HCEC 1CT (cell line): ENCODE measurements at places on chromosomes 1 and 21.
A peak's percentile ranks its signal among the peaks of the same experiment; 100 is the strongest.

GRCh38 chr1:202159534-202160371 lies 649 bp downstream of the PTPN7 start:
- DNase-seq, result no peak

DNA sequence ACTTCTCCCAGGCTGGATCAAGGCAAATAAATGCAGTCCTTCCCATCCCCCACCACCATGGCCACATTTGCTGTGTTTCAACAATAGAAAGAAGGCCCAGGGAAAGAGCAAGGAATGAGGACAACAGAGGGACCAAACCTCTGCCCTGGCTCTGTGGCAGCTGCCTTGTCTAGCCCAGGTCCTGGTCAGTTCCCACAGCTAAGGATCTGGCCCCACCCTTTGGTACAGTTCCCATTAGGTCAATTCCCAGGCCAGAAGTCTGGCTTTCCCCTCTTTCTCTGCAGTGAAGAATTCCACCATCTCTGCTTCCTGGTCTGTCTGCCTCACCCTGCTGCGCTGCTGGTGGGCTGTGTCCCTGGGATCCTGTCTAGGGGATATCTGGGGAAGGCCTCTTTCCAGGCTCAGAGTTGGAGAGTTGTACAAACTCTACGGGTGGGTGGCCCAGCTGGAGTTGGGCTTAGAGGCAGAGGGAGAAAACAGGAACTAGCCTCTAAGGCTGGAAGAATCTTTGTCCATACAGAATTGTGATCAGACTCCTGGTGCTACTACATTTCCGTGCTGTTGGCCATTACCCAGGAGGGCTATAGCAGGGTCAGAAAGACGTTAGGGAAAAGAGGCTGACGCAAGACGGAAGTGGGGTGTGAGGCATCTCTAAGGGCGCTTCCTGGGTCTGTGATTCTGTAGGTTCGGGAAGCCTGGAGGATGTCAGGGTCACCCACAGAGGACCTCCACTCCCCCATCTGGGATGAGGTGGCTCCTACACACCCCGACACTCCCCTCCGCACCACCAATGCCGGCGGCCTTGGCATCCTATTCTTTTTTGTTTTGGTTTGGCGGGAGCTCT lies 953 bp upstream of the NDUFS2 start:
- peak; percentile 94 for DNase-seq

DNA sequence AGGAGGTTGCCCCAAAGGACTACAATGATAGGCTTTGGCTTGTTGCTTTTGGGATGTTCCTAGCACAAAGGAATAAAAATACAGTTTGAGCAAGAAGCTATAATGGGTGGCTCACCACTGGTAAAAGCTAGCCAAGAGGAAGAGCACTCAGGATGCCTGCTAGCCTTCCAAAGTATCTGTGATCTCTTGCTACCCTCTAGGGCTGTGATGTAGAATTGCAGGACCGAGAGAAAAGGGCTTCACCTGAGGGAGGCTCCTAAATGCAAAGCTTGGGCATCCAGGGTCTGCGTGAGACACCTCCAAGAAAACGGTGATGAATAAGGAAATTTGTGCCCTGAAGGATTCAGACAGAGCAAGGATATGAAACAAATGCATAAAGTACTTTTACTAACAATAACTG lies 17.7 kb downstream of the IVL start:
- DNase-seq, result peak; percentile 35

DNA sequence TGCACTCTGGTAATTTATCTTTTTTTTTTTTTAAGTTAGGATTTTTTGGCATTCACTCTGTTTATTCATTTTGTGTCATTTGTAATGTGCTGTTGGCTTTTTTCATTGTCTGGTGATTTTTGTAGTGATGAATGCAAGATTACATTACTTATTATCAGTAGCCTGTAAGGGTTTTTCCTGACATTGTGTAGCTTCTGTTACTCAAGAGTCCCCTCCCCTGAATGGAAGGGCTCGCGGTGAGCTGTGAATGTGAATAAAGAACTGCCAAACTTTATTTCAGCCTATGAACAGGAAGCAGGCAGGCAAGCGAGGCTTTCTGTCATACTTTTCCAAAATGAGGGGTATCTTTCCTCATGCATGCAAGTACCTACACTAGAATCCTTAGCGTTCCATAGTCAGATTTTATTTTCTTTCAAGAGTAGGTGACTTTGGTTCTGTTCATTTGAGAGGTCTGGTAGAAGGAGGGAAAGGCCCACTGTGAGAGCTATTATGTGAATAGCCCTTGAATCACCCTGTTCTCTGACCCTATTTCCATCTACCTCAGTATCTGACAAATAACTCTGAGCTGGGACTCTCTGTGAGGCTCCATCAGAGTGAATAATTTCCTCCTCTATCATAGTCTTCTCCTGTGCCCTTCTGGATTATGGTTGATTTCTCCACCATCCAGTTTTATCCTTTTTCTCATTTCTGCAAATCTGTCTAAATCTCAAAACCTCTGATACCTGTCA lies 114.0 kb downstream of the CD247 start:
- DNase-seq, result no peak

DNA sequence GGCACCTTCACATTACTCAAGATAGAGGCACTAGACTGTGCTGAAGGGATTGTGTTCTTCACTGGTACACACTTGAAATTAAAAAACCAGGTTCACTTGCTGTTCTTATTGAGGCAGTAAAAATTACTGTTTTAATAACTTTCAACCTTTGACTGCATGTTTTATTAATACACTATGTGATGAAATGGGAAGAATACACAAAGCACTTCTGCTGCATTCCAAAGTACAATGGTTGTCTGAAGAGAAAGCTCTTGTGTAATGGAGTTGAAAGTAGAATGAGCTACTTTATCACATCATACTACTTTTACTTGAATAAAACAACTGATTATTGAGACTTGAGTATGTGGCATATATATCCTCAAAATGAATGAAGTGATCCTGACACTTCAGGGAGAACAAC lies 49.7 kb downstream of the LRRC8C start:
- no peak for DNase-seq

DNA sequence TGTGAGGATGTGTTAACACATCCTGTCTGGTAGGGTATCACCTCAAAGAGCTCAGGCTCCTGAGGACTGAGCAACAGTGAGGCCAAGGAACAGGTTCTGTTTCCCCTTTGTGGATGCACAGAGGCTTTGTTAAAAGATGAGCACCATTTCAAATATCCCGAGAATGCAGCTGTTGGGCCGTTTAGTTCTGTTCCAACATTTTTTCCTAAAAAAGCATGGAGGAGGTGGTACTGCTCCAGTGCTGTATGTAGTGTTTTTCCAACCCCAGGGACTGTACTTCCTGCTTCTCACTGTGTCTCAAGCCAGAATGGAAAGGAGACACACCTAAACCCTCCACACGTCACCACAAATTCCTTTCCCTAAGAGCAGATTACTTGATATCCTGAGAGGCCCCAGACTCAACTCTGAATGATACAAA lies 53.8 kb upstream of the BCL10 start:
- peak; percentile 87 for DNase-seq

DNA sequence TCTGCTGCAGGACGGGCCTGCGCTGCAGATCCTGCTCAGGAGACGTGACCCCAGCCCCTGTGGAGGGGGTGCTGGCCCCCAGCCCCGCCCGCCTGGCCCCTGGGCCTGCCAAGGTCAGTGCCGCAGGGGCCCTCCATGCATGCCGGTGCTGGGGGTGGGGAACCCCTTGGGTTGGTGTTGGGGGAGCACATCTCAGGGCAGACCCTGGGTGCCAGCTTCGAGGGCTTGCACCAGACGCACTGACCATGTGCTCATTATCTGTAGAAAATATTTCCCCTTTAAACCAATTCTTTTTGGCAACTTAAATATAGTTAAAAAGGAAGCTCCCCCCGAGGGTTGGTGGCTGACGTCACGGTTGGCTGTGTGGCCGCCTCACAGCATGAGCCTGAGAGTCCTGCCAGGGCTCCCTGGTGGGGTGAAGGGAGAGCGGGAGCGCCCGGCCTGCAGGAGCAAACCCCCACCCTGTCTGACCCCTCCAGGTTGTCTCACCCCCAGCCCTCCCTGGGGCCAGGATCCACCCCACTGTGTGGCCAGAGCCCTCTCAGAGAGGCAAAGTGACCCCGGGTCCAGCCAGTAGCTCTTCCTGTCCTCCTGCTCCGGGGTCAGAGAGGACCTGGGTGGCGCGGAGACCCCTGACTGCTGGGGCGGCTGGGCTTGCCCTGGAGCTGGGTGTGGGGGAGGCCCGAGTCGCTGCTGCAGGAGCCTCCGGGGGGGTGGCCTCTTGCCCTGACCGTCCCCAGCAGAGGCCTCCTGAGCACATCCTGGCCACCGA lies 5.3 kb upstream of the PFKL start:
- peak; percentile 12 for DNase-seq

DNA sequence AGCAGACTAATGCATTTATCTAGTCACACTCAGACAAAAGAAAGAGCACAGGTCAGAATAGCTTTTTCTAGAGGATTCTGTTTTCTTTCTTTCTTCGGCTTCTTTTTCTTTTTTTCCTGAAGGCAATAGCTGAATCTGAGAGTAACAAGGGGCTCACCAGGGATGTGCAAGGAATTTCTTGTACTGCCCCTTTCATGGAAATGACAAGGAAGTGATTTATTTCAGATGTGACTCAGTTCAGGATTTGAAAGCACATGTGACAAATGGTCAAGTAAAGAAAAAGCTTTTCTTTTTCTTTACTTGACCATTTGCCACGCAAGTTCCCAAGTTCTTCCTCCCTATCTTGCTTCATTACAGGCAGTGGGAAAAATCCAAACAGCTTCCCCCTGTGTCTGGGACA lies 202.0 kb downstream of the GABPA start:
- peak; percentile 22 for DNase-seq

DNA sequence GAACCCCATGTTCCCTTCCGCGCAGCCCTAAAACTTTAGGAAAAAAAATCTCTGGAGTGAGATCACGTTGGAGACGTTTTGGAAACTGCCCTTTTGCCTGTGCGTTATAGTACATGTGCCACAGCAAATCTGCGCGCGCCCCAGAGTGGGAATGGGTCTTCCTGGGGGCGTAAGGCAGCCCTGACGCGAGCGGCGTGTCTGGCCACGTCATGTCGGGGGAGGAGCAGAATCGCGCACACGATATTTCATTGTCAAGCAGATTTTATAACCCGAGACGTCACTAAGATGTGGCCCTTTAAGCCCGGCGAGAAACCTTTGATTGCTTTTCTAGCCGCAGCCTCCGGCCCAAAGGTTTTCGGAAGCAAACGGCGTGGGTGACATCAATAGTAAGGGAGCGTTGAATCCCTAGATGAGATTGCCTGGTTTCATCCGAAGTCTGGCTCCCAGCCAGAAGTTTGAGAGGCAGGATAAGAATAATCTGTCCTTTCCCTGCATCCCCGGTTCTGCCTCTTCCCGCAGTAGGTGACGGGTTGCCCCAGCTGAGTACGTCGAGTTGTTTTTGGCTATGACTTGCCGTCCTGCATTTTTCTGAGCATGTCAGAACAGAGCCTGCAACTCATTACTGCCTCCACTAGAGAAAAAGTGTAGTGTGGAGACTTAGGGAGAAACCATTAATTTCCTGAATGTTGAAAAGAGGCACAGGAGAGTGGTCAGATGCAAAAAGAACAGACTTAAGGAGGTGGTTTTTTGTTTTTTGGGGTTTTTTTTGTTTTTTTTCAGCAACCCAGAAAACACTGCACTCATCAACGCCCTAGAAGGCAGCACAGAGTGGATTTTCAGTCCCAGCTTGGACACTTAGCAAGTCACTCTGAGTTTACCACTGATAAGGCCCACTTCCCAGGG lies 817 bp upstream of the PMVK start:
- peak; percentile 95 for DNase-seq

DNA sequence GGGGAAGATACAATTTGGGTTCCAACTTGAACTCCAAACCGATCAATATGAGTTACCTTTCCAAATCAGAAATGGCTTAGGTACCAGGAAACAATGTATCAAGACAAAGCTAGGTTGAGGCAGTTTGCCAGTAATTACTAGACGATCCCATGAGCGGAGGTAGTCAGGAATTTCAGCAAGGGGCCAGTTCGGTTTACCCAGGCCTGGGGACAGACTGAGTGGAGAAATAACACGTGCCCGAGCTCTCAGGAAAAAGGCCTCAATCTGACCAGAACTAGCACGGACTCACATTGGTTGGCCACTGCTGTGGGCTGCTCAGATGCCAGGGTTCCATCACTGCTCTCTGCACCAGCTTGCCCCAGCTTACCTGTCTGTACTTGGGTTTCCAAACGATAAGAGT lies 15.3 kb downstream of the CLSTN1 start:
- DNase-seq, result no peak

DNA sequence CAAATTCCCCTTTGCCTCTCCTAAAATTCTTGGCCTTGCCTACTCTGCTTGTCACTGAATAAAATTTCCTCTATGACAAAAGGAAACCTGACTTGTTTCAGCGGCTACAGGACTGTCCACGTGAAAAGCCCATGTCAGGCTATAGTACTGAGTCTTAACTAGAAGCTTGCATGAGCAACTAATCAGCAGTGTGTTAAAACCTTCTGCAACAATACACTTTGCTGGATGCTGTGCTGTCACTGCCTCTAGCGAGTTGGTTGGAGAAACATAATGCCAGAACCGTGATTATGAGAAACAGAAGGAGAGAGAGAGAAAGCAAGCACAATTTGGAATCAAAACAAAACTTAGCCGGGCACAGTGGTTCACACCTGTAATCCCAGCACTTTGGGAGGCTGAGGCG lies 25.7 kb upstream of the SLC30A10 start:
- DNase-seq, result no peak

DNA sequence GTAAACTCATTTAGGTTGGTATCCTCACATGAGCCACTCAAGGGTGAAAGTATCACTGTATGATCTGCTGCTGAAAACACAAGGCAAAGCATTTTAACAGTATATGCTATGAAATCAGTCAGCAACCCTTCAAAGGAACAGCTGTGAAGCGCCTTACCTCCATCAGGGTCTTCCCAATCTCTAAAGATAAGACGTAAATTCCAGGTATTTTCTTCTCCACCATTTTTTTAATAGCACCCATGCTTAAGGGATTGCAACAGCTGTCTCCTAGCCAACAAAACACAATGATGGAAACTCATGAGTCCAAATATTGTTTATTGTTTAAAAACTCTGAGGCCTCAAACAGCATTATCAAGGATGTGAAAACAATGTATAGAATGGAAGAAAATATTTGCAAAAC lies 4.8 kb downstream of the PPT1 start:
- DNase-seq, result no peak

- DNase-seq, result no peak
Observed at GRCh38 chr21:8992731-8993174, 1528.6 kb upstream of the TPTE start.

DNA sequence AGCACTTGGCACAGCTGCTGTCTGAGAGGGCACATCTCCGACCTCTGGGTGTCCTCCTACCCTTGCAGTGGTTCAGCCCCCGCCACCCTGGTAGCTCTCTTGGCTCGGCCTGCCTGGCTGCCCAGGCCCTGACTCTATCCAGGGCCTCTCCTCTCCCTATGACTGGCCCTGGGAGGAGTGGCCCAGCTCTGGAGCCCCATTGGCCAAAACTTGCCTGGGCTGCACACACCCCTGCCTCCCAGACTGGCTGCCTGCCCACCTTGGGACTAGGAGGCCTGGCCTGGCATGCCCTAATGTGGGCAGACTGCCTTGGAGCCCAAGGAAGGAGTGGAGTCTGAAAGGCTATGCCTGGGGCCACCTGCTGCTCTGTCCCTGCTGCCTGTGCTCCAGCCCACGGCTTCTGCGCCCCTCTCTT lies 33.6 kb downstream of the ACOT11 start:
- peak; percentile 30 for DNase-seq

GRCh38 chr1:182386980-182387379 lies 4.6 kb downstream of the GLUL start:
- no peak for DNase-seq

GRCh38 chr1:43509740-43510375 lies 20.8 kb upstream of the PTPRF start:
- DNase-seq, result no peak
